ENCODE measurements at places on chromosomes 3 and 15.

GRCh38 chr15:88207565-88207964 is 49.0 kb downstream of the NTRK3 start:
- no peak for DNase-seq

DNA sequence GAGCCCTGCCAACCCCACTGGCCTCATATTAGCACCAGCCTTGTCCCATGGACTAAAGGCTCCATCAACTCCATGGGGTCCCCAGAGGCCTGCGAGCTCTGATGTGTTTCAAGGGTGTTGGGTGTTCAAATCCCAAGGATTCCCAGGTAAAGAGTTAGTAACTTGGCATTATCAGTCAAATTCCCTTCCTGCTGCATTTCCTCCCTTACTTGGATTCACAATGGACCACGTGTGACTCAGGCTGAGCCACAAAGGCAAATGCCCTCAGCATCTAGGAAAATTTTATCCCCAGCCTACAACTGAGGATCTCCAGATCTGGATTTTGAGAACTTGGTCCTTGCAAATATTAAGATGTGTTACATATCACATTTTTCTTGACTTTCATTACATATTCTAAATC is 58.8 kb downstream of the GADL1 start:
- DNase-seq, result no peak

GRCh38 chr3:27568393-27568792 is 84.2 kb upstream of the SLC4A7 start:
- DNase-seq, result no peak

- no peak for DNase-seq
Observed at GRCh38 chr15:62054979-62055378, 5.3 kb downstream of the VPS13C start.

Data from activated CD4-positive, alpha-beta T cell treated with anti-CD3 and anti-CD28 coated beads, Interleukin-2, amount 10 ng/mL, durations not matched to agents 7 days and 5 days (primary cell).